ENCODE measurements at places on chromosomes 12 and 14.

DNA sequence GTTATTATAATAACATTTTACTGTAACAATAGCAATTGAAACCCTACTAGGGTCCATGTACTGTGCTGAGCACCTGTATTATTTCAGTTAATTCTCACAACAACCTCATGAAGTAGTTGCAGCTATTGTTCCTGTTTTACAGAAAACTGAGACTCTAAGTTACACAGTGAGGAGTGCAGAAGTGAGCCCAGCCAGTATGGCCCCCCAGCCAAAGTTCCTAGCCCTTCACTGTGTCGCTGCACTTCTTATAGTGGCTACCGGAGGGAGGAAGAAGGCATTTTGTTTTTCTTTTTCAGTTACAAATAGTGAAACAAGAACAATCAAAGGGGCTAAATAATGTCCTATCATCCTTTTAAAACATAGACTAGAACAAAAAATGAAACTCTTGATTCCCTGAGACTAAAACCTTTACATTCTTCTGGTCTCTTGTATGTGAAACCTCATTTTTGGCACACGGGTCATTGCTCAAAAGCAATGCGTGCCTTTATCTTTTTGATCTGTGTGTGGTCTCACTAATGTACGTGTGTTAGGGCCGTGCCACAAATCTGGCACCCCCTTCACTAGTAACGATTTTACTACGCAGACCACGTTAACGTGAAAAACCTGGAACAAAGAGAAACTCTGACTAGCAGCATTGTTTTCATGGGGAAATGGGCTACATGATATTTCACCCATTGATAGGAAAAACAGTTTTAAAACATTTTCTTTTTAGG is 88.7 kb downstream of the LLPH start:
- no peak for DNase-seq

GRCh38 chr12:12689647-12690300 is 6.2 kb downstream of the GPR19 start:
- DNase-seq = no peak

DNA sequence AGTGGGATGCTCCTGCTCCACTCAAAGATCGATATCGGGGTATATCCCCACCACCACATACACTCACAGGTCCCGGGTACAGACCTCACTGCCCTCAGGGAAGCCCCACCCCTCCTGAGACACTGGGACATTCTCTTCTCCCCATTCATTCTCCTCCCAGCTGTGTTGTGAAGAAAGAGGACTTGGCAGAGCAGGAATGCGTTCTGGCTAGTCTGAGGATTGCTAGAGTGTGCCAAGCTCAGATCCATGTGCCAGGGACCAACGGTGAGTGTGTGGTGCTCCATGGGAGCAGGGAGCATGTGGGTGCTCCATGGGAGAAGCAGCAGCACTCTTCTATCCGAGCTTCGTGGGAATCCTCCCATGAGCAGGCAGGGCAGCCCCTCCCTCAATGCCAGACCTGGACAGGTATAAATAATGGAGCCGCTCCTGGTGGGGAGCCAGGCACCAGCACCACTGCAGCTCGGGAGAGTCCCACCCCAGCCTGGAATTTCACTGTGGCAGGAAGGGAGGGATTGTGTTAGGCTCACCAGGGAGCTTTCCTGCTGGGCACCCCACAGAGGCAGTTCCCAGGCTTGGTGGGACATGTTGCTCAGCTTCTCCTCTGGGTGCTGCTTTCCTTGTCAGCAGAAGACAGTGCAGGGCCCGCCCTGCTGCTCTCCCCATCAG is 2.3 kb upstream of the KRT5 start:
- DNase-seq = no peak

- peak; percentile 99 for DNase-seq
These were observed 36.5 kb upstream of the DYNC1H1 start for GRCh38 chr14:101927859-101928258.

DNA sequence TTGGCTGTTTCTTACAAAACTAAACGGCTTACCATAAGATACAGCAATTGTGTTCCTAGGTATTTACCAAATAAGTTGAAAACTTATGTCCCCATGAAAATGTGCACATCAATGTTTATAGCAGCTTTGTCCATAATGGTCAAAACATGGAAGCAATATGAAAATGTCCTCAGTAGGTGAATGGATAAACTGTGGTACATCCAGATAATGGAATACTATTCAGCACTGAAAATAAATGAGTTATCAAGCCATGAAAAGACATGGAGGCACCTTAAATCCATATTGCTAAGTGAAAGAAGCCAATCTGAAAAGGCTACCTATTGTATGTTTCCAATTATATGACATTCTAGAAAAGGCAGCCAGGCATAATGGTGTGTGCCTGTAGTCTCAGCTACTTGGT is 40.7 kb downstream of the CFL2 start:
- DNase-seq = no peak

DNA sequence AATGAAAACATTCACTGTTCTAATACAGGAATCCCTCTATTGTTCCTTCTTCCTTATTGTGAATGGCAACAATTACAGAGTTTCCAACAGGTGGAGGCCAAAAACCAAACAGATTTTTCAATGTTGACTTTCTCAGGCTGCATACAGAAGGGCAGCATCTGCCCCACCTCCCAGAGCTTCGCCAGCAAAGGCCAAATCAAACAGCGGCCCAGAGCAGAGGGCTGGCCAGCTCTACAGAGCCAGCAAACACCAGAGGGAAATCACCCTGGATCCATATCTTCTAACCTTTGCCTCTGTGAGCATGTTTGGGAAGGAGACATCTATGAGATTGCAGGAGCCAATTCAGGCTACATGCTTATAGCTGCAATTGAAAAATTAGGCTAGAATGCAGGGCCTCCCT is 4.4 kb upstream of the CRACR2A start:
- no peak for DNase-seq

GRCh38 chr14:55458800-55459515 is 18.5 kb upstream of the TBPL2 start:
- DNase-seq = peak; percentile 55

DNA sequence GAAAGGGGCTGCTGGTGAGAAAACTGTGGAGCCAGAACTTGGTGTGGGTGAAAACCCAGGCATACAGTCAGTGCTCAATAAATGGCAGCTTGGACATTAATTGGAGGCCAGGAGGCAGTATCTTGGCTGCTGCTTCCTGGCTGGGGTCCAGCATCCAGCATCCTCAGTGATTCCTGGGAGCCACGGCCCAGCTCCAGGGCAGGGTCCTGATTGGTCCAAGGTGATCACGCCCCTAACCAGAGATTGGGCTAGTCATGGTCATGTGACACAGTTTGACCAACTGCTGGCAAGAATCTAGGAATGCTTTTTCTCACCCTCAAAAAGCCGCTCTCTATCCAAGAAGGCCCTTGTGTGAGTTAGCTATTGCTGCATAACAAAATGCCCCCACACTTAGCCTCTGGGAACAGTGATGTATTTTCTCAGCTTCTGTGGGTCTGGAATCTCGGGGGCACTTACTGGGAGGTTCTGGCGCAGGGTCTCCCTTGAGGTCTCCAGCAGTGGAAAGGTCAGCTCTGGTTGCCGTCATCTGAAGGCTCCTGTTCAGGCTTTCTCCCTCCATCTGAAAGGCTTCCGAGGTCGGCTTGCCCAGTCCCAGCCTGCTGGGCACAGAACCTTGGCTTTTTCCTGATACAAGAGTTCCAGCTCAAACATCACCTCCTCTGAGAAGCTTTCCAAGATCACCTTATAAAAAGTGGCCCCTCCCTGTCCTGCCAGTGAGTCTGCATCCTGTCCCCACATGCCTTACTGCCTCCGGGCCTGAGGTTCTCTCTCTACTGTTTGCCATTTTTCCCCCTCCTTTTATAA is 119.2 kb upstream of the NCOR2 start:
- DNase-seq = no peak

GRCh38 chr14:61875483-61875882 is 113.3 kb downstream of the SNAPC1 start:
- no peak for DNase-seq

GRCh38 chr12:60335745-60336144 is 739.9 kb downstream of the SLC16A7 start:
- peak; percentile 61 for DNase-seq

- no peak for DNase-seq
These were observed 5.5 kb upstream of the GAS2L3 start for GRCh38 chr12:100567945-100568344.

- no peak for DNase-seq
These were observed 95.5 kb downstream of the PAWR start for GRCh38 chr12:79595273-79595672.

- no peak for DNase-seq
These were observed 21.2 kb downstream of the ZBTB42 start for GRCh38 chr14:104821971-104822608.

GRCh38 chr14:86639146-86639545 is 1109.2 kb downstream of the FLRT2 start:
- no peak for DNase-seq

GRCh38 chr12:104708891-104709290 is 249.2 kb downstream of the SLC41A2 start:
- no peak for DNase-seq

DNA sequence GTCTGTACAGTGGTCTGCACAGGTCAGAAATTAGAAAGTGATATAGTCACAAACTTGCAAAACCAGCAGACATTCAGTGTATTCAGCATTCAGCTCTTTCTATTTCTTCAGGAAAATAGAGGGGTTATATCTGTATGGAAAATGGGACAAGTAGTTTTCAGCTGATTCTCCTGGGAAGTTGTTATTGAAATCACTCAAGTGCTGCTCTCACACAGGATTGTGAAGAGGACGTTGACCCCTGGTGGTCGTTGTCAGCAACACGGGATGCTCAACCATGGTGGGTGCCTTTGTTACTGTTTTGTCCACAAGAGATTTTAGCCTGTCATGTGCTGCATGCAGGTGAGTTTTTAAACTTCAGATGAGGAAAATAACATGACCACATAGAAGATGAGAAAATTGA is 981.8 kb downstream of the TMEM121 start:
- no peak for DNase-seq

- no peak for DNase-seq
These were observed 381.9 kb downstream of the SLC16A7 start for GRCh38 chr12:59977779-59978178.

DNA sequence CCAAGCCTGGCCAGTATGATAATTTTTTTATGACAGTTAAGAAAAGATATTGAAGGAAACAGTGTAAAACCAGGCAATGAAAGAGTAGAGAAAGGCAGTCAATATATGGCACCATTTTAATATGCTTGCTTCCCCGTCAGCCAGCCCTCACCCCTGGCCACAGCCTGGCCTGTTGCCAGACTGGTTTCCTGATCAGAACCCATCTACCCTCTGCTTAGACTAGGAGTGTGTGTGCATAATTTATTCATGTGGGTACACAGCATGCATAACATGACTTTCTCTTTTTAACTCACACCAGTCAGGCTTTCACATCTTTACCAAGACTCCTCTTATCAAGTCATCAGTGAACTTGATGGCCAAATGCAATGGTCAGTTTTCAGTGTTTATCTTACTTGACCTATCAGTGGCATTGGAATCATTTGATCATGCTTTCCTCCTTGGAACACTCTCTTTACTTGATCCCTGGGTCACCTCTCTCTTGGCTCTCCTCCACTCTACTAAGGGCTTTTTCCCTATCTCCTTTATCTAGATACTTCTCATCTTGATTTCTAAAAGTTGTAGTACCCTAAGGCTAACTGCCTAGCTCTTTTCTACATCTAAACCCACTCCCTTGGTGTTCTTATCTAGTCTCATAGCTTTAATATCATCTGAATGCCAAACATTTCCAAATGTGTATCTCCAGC is 10.0 kb upstream of the GPR19 start:
- DNase-seq = no peak

- peak; percentile 24 for DNase-seq
These were observed 1638.7 kb upstream of the SEL1L start for GRCh38 chr14:83172363-83172762.

GRCh38 chr14:39682582-39682981 is 250.3 kb upstream of the FBXO33 start:
- no peak for DNase-seq

DNA sequence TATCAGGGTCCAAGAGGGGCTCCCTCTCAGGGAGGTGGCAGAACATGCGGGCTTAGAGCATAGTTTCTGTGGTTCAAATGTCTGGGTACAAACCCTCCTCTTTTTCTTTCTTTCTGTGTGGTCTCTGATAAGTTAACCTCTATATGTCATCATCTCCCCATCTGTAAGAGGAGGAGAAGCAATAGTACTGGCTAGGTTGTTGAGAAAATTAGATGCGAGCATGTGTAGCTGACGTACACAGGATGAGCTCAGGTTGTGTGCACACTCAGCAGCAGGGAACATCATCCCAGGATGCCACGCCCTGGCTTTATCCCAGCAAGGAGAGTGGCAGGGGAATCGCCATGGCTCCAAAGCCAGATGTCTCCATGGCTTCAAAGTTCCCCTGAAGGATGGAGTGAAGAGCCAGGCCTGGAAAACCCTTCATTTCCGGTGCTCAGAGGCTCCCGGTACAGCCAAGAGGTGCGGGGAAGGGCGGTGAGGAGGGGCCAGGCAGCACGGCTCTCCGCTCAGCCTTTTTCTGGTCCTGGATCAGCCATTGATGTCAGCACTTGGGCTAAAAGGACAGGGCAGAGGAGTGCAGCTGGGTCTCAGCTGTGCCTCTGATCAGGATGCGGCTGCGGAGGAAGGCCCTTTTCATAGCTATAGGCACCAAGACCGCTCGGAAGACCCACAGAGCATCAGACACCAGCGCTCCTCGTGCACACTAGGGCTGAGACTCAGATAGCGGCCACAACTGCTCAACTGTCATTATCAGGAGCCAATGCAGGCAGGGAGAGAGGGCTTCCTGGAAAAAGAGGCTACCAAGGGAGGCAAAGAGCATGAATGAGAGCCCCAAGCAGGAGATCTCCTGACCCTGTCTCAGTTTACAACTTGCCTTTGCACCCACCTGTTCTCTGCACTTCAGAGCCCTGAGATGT is 41.5 kb downstream of the ARL6IP4 start:
- DNase-seq = no peak

DNA sequence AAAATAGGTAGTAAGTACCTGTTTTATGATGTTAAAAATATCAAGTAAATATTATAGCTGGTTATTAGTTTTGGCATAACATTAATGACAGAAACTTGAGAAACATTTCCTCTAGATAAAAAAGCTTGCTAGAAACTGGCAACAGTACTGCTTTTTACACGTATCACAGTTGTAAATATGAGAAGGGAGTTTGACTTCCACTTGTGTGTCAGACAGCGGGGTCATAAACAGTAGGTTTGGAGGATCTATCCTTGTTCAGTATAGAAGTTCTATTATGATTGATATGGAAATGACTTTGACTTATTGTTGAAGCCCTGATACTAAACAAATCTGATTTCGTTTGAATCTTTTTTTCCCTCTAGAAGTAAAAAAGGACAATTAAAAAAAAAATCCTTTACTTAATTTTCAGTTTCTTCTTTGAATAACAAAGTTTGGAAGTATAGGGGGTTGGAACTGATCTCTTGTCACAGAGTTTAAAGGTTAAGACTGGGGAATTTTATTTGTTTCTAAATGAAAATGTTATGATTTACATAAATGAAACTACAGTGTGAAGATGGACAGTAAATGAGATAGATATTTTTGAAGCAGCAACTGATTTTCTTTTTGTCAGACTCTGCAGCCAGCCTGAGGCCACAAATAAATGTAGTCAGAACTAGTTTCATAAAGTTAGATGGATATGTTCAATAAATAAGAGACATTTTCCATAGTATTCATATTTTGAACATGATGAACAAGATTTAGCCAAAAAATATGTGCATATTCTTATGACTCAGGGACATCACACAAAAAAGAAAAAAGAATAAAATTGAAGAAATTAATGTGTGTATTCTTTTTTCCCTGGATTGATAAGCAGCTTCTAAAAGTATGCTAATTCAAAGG is 50.1 kb downstream of the WNK1 start:
- no peak for DNase-seq

- peak; percentile 60 for DNase-seq
These were observed 1.4 kb upstream of the ANO4 start for GRCh38 chr12:100793182-100793581.

GRCh38 chr12:5627053-5627630 is 195.2 kb downstream of the NTF3 start:
- DNase-seq = no peak

Data from foreskin fibroblast (primary cell).